C1 segment of cervical spinal cord (tissue), 14 donors: ENCODE measurements at places on chromosomes 7 and 10.
A peak's percentile ranks its signal among the peaks of the same experiment; 100 is the strongest.

DNA sequence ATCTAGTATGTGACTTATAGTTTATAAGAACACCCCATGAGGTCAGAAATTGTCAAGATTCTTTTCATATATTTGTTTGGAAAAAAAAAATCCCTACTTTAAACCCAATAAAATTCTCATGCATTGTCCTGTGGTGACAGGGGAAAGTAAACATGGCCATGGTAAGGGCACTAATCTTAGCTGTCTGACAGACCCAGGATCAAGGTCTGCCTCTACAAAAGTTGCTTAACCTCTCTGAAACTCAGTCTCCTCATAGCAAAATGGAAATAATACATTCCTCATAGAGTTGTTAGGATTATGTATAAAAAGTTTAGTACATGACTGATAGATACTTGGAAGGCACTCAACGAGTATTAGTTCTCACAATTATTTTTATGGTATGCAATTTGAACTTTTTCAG, 22.3 kb upstream of the AKAP9 start:
- DNase-seq = no peak

DNA sequence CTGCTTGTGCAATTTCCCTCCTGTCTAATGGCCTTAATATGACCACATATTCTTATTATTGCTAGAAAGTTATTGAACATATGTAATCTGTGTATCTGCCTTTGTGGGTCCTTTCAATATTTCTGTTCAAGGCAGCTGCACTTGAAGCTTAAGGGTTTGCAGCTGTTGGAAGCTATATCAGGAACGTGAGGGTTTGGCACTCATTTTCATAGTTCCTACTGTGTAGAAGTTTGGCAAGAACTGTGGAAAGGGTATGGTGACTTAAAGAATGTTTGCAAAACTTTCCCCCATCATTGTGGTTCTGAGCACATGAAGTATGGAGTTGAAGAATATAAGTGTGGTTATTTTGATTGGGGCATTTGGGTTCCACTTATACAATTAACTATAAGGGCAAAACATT, 144.7 kb upstream of the SEMA3A start:
- DNase-seq = no peak

DNA sequence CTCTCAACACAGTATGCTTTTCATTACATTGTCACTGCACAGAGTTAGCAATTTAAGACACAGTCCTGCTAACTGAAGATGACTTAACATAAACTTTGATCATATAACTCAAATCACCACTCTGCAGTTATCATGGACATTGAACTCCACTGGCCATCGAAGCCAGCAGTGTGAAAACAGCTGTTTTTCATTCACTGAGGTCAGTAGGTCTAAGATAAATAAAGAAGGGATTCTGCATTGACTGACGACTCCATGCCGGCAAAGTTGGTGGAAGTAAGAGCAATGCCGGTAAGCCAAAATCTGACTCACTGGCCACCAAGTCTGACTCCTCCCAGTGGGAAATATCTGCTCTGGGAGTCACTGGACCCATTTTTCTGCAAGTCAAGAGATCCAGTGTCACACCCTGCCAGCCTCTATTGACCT, 449.9 kb upstream of the ANKRD30A start:
- DNase-seq = no peak

GRCh38 chr10:68196701-68197100, 35.2 kb downstream of the ATOH7 start:
- no peak for DNase-seq

DNA sequence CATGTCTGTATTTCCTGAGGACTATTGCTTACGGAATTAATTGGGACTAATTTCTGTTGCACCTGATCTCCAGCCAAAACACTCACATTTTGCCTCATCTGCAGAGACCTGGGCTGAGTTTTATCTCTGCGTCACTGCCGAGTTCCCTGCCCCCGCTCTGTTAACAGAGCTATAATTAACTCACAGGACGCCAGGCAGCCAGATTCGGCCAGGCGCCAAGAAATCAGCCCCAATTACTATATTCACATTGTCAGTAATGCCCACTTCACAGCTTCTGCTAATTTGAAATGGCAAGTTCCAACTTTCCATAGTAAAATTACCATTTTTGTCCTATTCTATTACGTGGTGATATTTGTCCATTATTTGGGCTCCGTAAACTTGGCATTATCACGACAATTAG, 130.5 kb downstream of the CUX1 start:
- no peak for DNase-seq

DNA sequence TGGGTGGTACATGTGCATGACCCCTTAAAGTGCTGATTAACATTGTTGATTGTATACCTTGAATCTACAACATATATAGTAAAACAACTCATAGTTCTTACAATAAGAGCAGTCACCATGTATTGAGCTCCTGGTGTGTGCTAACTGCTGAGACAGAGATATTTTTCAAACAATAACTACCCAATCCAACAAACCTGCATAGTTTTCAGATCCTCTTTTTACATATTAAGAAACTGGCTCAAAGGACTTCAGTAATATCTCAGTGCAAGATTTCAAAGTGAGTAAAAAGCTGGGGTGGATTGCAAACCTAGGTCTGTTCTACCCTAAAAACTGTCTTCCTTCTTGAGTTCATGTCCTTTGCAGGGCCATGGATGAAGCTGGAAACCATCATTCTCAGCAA, 272.2 kb downstream of the SNX13 start:
- no peak for DNase-seq

DNA sequence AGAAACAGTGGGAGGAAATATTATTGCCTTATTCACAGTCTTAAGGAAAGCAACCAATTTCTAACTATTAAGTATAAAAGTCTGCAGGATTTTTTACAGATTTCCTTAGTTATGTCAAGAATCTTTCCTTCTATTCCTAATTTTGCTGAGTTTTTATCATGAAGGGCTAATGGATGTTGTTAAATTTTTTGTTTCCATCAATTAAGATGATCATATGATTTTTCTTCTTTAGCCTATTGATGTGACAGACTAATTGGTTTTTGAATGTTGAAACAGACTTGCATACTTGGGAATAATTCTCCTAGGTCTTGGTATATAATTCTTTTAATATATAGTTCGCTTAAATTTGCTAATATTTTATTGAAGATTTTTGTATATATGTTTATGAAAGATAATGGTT, 569.1 kb upstream of the KCND2 start:
- DNase-seq = no peak

GRCh38 chr7:137343281-137343841, at the start of gene PTN:
PTN (minus strand) TSS chr7:137343733; CDS start chr7:137254973, 88,760 bp downstream.
- DNase-seq = peak; percentile 68
